Activated naive CD8-positive, alpha-beta T cell treated with anti-CD3 and anti-CD28 coated beads, Interleukin-2, amount 10 ng/mL, durations not matched to agents 7 days and 5 days (primary cell): ENCODE measurements at places on chromosomes 11 and 22. TPM values are rescaled to one million over a fixed set of nuclear protein-coding genes. Genes with fewer than 3 reads are reported as not detected.

DNA sequence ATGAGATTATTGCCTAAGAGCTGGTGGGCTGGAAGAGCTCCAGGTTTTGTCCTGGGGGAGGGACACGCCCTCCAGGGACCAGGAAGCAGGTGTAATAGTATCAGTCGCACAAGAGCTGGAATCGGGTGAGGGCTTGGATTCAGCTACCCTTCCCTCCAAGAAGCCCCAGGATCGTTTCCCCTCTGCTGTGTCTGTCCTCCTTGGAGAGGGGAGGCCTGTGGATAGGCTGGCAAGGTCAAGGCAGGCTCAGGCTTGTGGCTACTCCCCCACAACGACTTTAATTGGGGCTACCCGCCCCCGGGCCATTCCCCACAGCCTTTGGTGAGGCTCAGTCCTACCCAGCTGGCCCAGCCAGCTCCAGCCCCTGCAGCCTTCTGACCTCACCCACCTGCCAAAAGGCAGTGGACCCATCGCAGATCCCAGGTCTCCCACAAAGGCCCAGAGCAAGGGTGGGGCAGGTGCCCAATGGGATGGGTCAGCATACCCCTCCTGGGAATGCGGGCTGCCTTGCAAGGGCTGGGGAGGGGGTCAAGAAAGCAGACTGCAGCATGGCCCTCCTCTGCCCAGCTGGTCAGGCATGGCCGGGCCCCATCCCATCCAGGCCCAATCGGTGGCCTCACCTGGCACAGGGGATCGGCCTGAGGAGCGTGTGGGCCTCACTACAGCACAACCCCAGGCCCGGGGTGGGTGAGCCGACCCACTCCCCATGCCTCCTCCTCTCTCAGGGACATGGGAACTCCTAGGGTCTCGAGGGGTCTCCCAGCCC lies 1.0 kb downstream of the CTSD start:
- H3K27me3 ChIP-seq: no peaks in the 10 kb centered on the region
- peaks cover 3% of the 10 kb centered on the region for H3K36me3 ChIP-seq
- peak overlapping the region; percentile 77 for H3K4me3 ChIP-seq
- H3K4me1 ChIP-seq: peaks cover 30% of the 10 kb centered on the region
- DNase-seq: no peak
- H3K27ac ChIP-seq: peak overlapping the region; percentile 76

DNA sequence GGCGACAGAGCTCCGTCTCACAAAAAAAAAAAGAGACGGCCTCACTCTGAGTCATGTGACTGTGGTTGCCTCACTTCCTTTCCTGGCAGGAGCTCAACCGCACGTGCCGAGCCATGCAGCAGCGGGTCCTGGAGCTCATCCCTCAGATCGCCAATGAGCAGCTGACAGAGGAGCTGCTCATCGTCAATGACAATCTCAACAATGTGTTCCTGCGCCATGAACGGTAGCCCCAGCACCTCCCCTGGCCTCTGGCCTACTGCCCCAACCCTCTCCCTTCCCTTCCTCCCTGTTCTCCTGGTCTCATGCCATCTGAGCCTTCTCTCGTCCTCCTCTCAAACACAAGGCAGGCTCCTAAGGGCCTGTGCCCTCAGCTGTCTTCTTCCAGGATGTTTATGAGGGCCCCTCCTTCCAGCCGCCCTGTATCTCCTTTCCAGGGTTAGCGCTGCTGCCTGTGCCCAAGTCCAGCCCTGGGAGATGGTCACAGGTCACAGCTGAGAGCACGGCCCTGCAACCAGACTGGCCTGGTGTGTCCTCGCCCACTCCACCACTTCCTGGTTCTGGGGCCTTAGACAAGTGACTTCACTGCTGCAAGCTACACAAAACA lies 30.7 kb downstream of the TOM1 start:
- H3K4me1 ChIP-seq: peaks cover 16% of the 10 kb centered on the region
- peak overlapping the region; percentile 57 for H3K4me3 ChIP-seq
- H3K27ac ChIP-seq: peak overlapping the region; percentile 75

DNA sequence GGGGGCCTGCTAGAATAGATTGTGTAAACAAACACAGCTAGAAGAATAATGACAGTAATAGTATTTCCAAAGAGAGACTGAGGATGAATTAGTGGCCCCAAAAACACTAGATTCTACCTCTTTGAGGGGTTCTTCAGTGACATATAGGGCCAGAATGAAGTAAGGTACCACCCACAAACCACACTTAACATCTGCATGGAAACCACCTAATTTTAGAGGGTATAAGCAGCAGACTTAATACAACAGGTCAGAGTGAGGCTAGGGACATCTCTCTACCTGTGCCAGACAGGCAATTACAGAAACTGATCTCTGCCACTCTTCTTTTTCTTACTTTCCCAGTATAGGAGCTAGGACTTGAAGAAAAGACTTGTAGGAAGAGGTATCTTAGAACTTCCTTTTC lies 20.1 kb downstream of the ELP4 start:
- no peak overlapping the region for H3K4me3 ChIP-seq
- H3K36me3 ChIP-seq: peaks cover 8% of the 10 kb centered on the region
- no peak for DNase-seq
- H3K27ac ChIP-seq: no peak overlapping the region
- no peaks in the 10 kb centered on the region for H3K27me3 ChIP-seq

The MS4A4E gene
- not detected for total RNA-seq

DNA sequence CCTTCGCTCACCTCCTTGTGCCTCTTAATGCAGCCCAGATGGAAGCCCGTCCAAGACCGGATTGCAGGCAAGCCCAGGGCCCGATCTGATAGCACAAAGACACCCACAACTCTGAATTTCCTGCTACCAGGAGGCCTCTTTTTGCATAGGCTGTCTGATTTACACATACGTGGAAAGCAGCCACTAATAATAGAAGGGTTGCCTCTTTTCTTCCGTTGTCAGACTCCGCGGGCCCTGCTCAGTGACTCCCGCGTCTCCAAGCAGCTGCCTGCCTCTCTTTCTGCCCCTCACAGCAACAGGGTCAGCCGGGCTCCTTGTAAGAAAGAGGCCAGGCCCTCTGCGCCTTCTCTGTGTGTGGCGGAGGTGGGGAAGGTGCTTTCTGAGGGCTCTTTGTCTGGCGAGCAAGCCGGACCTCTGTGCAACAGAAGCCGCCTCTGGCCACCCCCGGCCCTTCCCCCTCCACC lies 26.7 kb downstream of the FLI1 start:
- H3K4me1 ChIP-seq: peaks cover 89% of the 10 kb centered on the region
- DNase-seq: peak; percentile 55
- peaks cover 25% of the 10 kb centered on the region for H3K36me3 ChIP-seq
- H3K27me3 ChIP-seq: no peaks in the 10 kb centered on the region
- peak overlapping the region; percentile 92 for H3K27ac ChIP-seq
